ENCODE measurements at places on chromosomes 1 and 21.

- no peak for DNase-seq
Measured at GRCh38 chr1:97538113-97538512, 382.7 kb downstream of the DPYD start.

GRCh38 chr1:27451343-27451742 lies 38.6 kb downstream of the WASF2 start:
- no peak for DNase-seq

DNA sequence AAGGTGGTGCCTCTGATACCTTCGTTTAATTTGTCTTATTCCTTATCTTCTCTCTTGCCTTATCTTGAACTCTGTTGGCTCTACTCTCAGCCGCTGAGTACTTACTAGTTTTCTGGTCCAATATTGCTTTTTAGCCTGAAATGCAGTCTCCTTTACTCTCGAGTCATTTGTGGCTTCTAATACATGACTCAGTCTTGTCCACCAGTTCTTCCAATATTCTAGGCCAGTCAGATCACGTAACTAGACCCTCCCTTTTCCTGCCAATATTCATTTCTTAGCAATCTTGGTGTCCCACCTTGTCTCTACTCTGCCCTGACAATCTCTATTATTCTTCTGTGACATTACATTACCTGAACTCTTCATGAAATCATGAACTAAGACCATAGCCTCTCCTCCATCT lies 555.8 kb downstream of the DPYD start:
- DNase-seq, result no peak

DNA sequence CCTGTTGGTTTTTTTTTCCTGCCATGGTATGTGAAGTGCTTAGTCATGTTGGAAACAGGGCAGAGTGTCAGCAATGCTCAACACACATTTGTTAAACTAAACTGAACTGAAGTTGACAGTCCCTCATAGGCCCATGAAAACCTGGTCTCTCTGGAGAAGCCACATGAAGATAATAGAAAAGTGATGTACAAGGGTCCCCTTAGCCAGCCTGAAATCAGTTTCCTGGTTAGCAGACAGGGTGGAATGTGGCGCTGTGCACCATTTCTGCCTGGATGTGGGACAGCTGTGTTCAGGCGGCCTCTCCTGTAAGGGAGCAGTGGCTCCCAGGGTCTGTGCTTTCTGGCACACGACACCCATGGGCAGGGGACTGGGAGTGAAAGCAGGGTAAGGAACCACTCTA lies 9.9 kb upstream of the CHI3L1 start:
- DNase-seq, result no peak

DNA sequence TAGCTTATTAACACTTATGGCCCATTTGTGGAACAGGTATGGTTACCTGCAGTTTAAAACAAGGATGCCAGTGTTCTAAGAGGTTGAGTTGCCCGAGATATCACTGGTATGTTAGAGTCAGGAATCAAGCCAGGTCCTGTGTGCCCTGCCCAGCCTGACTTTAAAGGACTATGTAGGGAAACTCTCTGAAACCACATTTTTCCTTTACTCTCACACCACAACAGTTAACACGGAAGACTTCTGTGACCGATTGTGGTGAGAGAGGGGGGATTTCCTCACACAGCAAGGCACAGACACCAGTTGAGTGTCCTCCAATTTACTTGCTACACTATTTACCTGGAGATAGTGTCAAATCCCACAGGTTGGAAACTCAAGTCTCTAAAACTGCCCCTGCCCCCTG lies 47.8 kb downstream of the UCK2 start:
- no peak for DNase-seq

DNA sequence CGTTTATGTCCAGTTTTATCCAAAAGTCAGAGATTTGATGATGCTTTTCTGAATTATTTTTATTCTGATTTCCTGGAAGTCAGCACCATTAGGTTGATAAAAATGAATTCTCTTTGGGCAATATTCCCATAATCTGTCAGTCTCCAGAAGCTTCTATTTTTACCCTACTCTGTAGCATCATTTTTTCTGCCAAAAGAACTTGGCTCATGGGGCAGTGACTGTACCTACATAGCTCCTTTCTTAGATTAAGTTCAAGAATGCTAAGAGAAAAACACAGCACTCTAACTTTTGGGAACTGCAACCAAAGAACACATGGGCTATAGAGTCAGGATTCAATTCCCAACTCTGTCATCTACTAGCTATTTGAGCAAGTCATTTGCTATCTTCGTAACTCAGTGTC lies 152.9 kb downstream of the BARHL2 start:
- DNase-seq, result no peak

DNA sequence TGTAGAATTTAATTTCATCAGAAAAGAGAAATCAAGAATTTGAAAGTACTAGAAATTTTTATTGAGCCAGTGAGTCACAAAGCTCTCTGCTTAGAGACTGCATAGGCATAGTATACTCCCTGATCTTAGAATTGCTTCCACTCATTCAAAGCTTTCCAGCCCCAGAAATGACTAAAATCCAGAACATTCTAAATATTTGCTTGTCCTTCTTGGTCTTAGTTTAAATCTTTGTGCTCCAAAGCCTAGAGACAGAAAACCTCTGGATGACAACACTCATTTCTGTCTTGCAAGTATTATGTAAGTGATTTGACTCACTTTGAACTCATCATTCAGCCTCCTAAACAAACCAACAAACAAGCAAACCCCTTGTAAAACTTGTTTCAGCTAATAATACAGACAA lies 74.2 kb downstream of the PTPRC start:
- DNase-seq, result peak; percentile 26

- peak; percentile 41 for DNase-seq
Measured at GRCh38 chr1:218546314-218546713, 201.2 kb downstream of the TGFB2 start.

DNA sequence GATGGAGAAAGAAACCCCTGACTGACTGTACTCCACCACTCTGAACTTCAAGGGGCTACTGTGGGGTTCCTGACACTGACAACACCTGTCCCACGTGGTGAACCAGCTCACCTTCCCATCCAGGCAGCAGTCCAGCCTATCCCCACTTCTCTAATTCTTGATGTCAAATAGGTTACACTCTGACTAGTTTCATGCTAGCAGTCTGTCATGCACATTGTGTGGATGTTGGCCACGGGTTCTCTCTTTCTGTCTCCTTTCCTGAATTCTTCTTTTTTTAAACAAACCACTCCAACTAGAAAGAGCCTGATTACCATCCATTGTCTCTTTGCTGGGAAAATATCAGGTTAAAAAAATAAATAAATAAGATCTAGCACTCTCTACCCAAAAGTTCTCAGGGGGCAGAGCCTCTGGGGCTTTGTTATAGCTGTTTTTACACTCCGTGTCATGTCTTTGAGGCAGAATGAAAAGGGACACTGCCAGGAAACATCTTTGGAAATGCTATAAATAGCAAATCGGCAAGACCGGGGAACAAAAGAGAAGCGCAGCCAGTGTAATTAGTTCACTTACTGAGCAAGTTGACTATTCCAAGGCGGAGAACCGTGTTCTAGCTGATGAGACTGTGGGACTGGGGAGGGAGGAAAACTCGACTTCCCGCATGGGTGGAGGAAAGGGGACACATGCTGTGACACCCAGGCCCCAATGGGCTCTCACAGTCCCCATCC lies 356.1 kb downstream of the OMA1 start:
- no peak for DNase-seq

- no peak for DNase-seq
Measured at GRCh38 chr1:224689374-224689773, 73.3 kb downstream of the CNIH3 start.

GRCh38 chr1:229636042-229636441 lies 10.0 kb downstream of the URB2 start:
- no peak for DNase-seq

- DNase-seq, result no peak
Measured at GRCh38 chr21:37263827-37264600, 3.1 kb downstream of the VPS26C start.

DNA sequence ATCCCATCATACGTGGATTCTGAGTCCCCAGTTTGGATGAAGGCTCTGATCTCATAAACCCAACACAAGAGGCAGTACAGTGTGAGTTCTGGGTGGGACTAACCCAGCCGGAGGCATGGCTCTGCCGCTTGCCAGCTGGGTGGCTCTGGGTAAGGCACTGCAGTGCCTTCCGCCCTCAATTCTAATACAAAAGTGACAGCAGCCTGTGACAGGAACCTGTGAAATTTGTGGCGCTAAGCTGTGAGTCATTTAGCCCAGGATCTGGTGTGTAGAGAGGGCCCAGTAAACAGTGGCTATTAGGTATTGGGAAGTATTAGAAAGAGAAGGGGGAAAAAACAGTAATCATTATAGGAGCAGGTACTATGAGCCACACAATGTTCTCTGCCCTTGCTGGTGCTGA lies 23.3 kb downstream of the HSPG2 start:
- no peak for DNase-seq

GRCh38 chr1:36885540-36886357 lies 148.6 kb downstream of the GRIK3 start:
- no peak for DNase-seq

DNA sequence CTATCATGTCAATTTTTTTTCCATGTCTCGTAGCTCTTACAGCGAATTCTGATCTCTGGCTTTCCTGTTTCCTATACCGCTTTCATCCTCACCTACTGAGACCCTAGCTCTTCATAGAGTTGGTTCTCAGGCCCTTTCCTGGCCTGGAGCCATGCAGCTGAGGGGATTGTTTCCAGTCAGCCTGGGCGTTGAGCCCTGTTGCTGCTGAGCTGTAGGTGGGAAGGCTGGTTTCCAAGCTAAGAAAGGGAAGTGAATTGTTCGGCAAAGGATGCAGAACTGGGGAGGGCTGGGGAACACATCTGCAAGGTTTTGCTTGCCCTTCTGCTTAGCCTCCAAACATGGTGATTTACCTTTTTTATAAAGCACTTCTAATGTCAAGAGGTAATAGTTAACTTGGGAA lies 41.5 kb downstream of the SPATA46 start:
- DNase-seq, result no peak

DNA sequence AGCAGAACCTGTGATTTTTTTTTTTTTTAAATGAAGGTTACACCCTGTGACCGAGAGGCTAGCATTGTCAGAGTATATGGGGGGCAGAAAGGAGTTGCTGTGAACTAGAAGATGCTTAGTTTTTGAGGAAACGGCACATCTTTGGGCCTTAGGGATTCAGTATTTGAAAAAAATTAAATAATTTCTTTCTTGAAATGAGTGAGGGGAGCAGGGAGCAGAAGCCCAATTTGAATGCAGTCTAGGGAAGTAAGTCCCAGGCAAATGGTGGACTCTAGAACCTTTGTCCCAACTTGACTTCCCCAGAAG lies 42.9 kb downstream of the PEX14 start:
- no peak for DNase-seq

DNA sequence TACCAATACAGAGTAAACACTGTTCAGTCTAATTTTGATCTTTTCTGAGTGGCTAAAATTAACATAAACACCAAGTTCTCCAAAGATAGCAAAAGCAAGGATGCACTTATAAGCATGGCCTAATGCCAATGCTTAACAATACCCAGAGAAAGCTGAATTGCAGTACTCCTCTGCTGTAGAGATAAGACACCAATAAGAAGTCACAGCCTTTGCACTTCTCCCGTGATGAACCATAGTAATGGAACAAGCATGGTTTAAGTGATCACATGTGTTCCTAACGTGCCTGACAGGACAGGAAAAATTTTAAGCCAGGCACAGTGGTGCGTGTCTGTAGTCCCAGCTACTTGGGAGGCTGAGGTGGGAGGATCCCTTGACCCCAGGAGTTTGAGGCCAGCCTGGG lies 5.6 kb downstream of the PRDX1 start:
- no peak for DNase-seq

DNA sequence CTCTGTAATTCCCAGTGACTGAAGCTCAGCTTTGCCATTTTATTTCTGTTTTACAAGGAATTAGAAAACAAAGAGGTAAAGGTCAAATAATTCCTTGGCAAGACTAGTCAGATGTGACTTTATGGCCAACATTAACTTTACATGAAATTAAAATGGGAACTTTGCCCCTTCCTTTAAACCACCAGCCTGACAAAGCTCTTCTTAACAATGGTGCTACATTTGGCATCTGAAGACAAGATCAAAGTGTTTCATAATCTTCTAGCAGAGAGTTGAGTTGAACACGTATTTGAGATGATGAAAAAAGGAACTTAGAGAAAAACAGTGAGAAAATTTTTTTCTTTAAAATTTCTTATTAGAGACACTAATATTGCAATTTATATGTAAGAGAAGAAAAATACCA lies 193.8 kb downstream of the AK5 start:
- no peak for DNase-seq

GRCh38 chr1:234730475-234730769 lies 120.4 kb upstream of the IRF2BP2 start:
- no peak for DNase-seq

DNA sequence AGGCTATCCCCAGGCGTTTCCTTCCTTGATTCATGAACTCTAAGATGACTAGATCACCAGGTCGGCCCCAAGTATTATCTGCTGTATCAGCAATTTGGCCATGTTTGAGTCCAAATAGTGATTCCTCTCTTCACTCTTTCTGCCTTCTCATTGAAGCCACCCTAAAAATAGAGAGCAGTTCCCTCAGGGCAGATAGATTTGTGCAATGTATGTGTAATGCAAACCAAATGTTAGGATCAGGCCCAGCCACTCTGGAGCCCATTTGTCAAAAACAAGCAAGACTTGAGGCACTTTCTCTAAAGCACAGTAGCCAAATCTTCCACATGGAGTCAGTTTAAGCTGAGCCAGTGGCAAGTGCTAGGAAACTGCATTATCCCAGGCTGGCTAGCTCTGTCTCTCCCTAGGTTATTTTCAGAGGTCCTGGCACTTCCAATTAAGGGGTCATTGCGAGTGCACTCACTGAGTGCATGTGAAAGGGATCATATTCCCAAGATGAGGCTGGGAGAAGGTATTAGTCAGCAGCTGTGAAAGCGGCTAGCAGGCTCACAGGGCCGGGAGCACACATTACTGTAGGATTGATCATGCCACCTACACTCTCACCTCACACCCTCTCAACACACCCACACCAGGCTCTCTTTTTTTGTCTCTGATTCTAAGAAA lies 97.9 kb upstream of the RAB3GAP2 start:
- no peak for DNase-seq

DNA sequence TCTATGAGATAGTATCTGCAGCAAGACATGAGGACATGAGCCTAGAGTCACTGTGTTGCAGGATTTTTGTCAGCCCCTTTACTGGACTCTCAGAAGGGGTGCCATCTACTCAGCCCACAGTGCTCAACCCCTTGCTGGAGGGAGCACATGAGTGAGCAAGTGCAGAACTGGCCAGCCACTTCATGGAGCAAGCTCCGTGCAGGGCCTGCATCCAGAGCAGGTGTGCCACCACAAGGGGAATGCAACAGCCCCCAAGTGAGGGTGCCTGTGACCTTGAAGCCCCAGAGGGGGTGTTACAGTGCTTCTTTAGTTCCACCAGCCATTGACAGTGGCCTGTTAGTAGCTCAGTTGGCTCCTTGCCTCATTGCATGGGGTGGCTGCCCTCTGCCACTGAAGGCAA lies 649.7 kb downstream of the PLPP3 start:
- no peak for DNase-seq

- no peak for DNase-seq
Measured at GRCh38 chr1:15255582-15256149, 8.6 kb downstream of the FHAD1 start.

GRCh38 chr1:117094841-117095604 lies 26.5 kb downstream of the TRIM45 start:
- no peak for DNase-seq

All from fibroblast of pulmonary artery (primary cell).